HCEC 1CT (cell line): ENCODE measurements at places on chromosomes 11 and 22.

- no peak for DNase-seq
Measured at GRCh38 chr11:127531167-127531566, 530.6 kb upstream of the KIRREL3 start.

DNA sequence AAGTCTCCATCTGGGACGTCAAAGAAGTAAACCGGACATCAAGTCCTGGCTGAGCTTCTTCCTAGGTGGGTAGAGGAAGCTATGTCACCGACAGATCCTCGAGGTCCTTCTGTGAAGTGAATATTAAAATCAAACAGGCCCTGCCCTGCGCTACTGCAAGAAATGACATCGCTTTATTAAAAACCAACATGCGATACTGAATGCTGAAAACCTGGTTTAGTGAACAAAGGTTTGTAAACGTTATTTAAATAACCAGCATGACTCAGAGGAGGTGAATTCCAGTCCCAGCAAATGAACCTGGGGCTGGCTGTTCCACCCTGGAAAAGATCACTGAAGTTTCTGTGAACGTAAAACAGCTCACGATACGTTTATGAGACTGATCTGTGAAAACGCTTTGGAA, 645 bp downstream of the RTCB start:
- peak; percentile 18 for DNase-seq

DNA sequence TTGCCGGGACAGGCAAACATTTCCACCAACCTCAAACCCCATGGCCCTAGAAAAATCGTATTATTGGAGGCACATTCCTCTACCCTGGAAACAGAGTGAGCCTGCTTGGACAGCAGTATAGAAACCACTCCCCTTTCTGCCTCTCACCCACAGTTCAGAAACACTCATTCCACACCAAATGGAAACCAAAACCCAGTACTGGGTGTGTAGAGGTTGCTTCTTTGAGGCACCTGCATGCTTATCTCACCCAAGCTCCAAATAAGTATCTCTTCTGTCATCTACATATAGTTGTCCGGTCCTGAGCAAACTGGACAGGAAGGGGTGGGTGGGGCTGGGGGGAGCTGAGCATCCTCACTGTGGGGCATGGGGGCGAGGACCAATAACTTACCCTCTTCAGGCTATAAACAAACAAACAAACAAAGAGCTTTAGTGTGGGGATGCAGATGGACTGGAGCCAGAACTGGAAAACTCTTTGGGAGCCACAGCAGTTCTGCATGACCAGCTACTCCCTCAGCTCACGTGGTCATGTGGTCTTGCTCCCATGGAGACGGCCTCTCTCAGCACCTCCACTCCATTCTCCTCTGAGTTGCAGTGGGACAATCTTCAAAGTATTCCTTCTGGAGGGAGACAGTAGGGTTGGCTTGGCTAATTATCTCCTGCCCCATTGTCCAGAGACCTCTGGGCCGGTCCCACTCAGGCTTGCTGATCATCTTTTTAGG, 1.0 kb upstream of the PLAAT2 start:
- no peak for DNase-seq

GRCh38 chr11:76380159-76380976, 564 bp downstream of the THAP12 start:
- DNase-seq, result peak; percentile 12

GRCh38 chr11:125084761-125085231, 21.7 kb downstream of the SLC37A2 start:
- DNase-seq, result no peak

DNA sequence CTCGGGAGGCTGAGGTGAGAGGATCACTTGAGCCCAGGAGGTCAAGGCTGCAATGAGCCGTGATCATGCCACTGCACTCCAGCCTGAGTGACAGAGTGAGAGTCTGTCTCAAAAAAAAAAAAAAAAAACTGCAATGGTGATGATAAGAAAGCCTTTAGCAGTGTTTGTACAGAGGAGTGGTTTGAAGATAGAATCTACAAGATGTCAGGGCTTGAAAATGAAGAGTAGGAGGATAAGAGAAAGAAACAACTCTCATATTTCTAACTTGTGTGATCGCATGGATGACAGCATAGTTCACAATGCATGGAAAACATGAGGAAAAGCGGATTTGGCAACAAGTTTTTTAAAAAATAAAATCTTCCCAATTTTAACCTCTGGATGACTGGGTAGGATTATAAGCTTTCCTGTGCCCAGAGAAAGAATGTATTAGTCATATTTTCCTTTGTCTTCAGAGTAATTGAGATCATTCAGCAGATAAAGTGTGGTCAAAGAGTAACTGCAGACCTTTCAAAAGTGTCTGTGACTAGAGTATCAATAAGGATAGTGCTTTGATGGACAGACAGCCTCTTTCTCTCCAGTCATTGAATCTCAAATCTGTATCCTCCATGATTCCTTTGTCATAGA, 328.1 kb downstream of the CASP12 start:
- DNase-seq, result peak; percentile 79

GRCh38 chr11:117052196-117053149, 45.8 kb downstream of the SIK3 start:
- DNase-seq, result no peak

- no peak for DNase-seq
Measured at GRCh38 chr22:50084080-50084477, 1.1 kb downstream of the MLC1 start.

DNA sequence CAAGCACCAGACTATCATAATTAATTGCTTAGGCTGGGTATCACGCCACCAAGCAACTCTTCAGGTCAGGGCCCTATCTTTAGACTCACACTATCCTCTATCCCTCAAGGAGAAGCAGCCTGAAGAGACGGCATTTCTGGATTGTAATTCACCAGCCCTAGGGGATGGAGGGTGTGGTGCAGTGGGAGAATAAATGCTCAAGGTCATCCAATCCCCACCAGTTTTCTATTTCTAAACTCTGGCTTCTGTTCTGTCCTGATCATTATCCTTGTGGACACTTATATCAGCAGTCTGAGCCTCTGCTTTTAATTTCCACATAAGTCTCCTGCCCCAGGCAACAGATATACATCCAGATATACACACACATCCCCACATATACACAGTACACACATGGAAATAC, 13.1 kb upstream of the SIK2 start:
- no peak for DNase-seq

GRCh38 chr11:2306452-2306823, 4.6 kb downstream of the TSPAN32 start:
- peak; percentile 56 for DNase-seq

DNA sequence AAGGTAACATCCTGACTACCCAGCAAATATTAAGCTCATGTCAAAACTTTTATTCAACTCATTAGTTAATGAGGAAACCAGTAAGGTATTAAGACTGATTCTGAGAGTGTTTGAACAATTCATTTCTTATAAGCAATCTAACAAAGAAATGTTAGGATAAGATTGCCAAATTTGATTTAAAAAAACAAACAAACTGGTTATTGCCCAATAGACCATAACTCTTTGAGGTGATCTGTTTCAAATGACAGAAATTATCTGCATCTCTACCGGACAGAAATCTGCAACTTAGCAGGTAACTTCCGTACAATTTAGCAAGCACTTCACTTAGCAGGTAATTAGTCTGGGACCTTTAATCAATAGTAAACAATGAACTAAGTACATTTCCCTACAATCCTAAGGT, 82.9 kb upstream of the BARX2 start:
- DNase-seq, result no peak

DNA sequence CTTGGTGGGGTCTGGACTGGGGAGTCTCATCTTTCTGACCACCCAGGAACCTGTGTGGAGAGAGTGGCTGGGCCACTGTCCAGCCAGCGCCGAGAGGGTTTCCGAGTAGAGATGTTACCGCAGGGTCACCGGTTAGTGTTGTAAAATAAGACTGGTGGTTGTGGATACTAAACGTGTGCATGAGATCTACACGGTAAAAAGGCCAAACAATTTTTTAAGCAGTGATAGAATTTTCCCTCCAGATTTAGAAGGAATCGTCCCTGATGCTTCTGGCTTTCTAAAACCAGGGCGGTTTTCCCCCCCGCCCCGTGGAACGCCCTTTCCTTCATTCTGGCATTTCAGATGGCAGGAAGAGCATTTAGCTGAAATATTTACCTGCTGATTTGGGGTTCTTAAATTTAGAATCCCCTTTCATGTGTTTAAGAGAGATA, 72.6 kb upstream of the PPARA start:
- no peak for DNase-seq

- no peak for DNase-seq
Measured at GRCh38 chr11:76206327-76207081, at the start of gene WNT11. TSS of gene WNT11 (minus strand) at chr11:76206502. CDS start at chr11:76206407, 95 bp downstream.

- peak; percentile 37 for DNase-seq
Measured at GRCh38 chr11:77884186-77884828, 63.4 kb downstream of the AAMDC start.

DNA sequence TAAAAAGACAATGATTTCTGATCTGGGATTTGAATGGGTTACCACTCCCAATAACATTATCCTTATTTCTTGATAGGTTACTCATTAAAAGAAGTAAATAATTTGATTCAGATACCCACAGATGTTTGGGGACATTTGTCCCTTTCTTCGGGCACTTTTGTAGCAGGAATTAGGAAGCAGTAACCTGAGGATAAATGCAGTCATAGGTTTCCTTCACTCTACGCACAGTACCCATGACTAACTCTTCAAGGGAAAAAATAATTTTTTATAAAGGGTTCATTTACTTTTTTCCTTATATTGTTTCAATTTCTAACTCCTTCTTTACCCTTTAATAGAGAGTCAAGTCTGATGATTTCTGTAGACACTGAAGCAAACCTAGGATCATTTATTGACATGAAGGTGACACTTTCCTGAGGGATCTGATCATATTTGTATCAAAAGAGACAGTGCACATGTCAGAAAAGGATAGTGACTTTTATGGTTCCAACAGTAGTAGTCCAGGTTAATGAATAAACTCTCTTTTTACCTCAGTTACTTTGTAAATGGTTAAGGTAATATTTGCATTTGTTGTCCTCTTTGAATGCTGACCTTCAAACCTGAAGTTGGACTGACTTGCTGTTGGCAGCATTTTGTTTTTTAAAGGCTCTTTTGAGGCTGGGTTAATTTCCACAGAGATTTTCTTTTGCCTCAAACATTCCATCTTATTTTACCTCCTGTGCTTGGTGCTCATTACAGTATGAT, 1072.0 kb downstream of the LRRC4C start:
- no peak for DNase-seq

- no peak for DNase-seq
Measured at GRCh38 chr22:17370026-17370765, 936 bp downstream of the CECR2 start.

DNA sequence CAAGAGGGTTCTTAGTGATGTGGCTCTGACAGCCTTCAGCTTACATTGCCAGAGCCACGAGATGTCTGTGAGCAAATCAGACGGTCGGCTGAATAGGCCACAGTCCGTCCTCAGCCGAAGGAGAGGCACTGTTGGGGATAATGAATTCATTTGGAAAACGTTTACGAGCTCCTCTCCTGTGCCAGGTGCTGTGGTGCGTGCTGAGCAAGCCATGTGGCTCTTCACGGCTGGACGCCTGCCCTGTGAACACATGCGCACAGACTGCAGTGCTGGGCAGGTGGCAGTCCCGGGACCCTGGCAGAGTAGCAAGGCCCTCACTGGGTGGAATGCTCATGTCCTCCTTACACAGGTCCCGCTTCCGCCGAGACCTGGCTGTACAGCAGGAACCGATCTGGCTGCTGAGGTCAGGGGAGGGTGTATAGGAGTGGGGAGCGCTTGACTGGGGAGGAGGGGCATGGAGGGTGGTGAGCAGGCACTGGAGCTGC, 6.8 kb downstream of the TBC1D22A start:
- DNase-seq, result no peak

GRCh38 chr11:66957971-66958231, 282 bp downstream of the PC start:
- DNase-seq, result no peak

DNA sequence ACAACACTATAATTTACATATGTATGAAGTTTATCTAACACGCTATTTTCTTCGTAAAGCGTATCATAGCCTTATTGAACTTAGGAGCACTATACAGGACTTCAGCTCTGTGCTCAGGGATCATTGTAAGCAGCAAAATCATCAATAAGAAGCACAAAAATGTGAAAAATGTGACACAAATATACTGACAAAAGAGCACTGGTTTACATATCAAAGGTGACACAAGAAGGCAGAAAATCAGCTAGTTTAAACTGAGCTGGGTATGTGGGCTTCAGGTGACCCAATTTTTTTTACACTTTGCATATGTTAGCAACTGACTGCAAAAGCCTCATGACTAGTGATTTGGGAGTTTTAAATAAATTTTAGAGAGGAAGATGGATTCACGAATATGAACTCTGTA, 215.2 kb upstream of the CHORDC1 start:
- no peak for DNase-seq

- no peak for DNase-seq
Measured at GRCh38 chr22:25802018-25802417, 60.0 kb downstream of the MYO18B start.

DNA sequence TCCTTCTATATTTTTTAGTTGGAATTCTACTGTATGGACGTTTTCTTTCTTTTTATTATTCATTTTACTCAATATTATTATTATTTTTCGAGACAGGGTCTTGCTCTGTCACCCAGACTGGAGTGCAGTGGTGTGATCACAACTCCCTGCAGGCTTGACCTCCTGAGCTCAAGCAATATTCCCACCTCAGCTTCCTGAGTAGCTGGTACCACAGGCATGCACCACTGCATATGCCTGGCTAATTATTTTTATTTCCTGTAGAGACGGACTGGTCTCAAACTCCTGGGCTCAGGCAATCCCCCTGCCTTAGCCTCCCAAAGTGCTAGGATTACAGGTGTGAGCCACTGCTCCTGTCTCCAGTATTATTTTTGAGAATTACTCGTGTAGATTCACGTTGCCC, 34.0 kb upstream of the CCDC134 start:
- no peak for DNase-seq

DNA sequence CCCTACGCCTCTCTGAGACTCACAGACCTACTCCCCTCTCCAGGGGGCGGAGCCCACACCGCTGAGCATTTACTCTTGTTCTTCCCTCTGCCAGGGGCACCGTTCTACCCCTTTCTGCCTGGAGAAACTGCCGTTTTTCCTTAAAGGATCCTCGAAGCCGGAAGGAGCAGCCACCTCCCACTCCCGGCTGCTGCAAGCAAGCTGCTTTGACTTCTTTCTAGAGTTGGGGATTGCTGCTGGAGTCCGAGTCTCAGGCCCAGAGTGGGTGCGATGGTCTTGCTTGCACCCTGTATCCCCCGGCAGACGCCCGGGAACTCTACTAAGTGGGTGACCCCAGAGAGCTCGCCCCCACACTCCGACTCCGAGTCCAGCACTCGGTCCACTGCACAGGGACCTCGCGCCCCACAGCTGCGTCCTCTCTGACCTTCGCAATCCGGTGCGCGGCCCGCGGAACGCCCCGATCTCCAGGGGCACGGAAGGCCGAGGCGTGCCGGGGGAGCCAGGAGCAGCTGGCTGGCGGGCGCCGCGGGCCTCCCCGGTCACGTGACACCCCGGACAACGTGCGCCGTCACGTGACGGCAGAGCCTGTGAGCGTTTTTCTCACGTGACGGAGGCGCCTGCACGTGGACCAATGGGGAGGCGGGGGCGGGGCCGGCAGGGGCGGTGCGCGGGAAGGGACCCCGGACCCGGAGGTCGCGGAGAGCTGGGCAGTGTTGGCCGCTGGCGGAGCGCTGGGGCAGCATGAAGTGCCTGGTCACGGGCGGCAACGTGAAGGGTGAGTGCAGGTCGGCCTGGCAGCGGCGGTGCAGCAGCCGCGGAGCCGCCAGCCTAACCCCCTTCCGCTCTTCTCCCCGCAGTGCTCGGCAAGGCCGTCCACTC, at the start of gene RAD9A:
TSS of gene RAD9A (plus strand) at position 683 of the 879 bp plus-strand sequence. CDS start at position 742, 59 bp downstream.
- peak; percentile 91 for DNase-seq
